Large intestine (tissue), 12 donors: ENCODE measurements at places on chromosomes 2 and 18.

DNA sequence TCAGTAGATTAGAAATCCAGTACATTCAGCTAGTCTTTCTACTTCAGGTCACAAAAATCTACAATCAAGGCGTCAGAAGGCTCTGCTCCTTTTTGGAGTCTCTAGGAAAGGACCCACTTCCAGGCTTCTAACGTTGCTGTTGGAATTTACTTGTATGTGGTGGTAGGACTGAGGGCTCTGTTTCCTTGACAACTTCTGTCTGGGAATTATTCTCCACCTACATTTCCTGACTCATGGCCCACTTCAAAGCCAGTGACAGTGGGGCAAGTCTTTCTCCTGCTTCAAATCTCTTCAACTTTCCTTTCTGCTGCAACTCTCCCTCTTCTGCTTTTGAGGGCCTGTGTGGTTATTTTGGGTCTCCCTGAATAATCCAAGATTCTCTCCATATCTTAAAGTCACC lies 10.4 kb upstream of the TMX3 start:
- H3K4me3 ChIP-seq, result no peak overlapping the region
- no peak for DNase-seq
- H3K27ac ChIP-seq, result no peak overlapping the region
- H3K27me3 ChIP-seq, result no peaks in the 10 kb centered on the region

DNA sequence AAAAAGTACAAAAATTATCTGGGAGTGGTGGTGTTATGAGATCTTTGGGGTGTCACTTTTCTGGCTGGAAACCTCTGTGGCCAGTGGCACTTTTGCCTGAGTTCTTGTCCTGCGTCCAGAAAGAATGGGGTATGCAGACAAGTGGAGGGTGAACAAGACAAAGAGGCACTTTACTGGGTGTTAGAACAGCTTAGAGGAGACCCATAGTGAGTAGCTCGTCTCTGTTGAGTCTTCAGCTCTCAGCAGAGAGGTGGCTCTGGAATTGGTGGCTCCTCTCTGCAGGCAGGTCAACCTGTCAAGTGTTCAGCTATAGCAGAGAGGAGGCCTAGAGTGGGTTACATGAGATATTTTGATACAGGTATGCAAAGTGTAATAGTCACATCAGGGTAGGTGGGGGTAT lies 26.1 kb downstream of the CRYGD start:
- no peaks in the 10 kb centered on the region for H3K36me3 ChIP-seq
- no peak overlapping the region for H3K27ac ChIP-seq
- no peak for DNase-seq
- no peak overlapping the region for H3K4me3 ChIP-seq
- H3K27me3 ChIP-seq, result no peaks in the 10 kb centered on the region

- DNase-seq, result peak; percentile 66
- no peaks in the 10 kb centered on the region for H3K27me3 ChIP-seq
- H3K4me1 ChIP-seq, result peaks cover 10% of the 10 kb centered on the region
- H3K36me3 ChIP-seq, result no peaks in the 10 kb centered on the region
- H3K27ac ChIP-seq, result peak overlapping the region; percentile 76
These were observed 94.8 kb upstream of the LPIN2 start for GRCh38 chr18:3107740-3108151.

DNA sequence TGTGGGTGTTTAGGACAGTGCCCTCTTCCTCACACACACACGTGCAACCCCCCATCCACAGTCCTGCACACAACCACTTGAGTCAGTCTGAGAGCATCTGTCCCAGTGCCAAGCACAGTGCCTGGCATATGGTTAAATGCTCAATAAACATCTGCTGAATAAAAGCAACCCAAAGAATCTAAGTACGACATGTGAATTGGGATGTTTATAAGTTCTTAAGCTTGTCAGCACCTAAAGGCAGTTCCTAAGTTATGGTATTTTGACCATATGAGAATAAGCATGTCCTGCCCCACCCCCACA lies 37.8 kb downstream of the CAPN13 start:
- DNase-seq, result no peak
- H3K36me3 ChIP-seq, result no peaks in the 10 kb centered on the region
- no peak overlapping the region for H3K27ac ChIP-seq
- no peak overlapping the region for H3K4me3 ChIP-seq
- no peaks in the 10 kb centered on the region for H3K4me1 ChIP-seq

GRCh38 chr2:190864375-190864774 lies 16.2 kb upstream of the GLS start:
- no peak overlapping the region for H3K4me3 ChIP-seq
- peak overlapping the region; percentile 70 for H3K27ac ChIP-seq
- H3K27me3 ChIP-seq, result no peaks in the 10 kb centered on the region
- DNase-seq, result no peak

GRCh38 chr2:229226382-229226781 lies 44.7 kb downstream of the PID1 start:
- no peak for DNase-seq
- no peak overlapping the region for H3K27ac ChIP-seq
- H3K36me3 ChIP-seq, result no peaks in the 10 kb centered on the region
